ENCODE measurements at places on chromosomes 4 and X.

DNA sequence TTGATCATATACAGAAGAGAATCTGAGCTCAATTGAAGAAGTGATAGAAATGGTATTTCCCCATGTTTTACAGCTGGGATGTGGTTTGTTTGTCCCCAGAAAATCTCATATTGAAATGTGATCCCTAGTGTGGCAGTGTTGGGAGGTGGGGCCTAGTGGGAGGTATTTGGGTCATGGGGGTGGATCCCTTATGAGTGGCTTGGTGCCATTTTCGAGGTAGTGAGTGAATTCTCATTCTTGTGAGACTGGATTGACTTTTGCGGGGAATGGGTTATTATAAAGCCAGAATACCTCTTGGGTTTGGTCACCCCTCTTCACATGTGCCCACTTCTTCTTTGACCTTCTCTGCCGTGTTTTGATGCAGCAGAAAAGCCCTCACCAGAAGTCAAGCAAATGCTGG is 29.6 kb upstream of the PAGE1 start:
- DNase-seq: no peak

DNA sequence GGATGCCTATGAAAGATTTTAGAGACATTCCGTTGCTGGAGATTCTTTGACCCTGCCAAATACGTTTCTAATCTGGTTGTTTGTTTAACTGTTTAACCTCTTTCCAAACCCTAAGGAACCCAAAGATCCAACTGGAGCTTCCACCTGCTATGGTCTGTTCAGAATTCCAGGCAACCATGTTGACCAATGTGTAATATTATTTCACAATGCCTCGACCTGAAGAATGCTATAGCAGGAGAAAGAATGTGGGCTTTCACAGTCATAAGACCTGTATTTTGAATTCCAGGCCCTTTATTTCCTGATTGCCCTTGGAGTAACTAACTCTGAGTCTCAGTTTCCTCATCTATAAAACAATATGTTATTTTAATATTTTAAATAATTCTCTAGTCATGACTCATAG is 90.8 kb downstream of the COL25A1 start:
- no peak for DNase-seq

GRCh38 chrX:11532291-11533078 is 133.2 kb downstream of the ARHGAP6 start:
- DNase-seq: no peak

- no peak for DNase-seq
These were observed 108.6 kb downstream of the SMIM20 start for GRCh38 chr4:26022346-26023202.

DNA sequence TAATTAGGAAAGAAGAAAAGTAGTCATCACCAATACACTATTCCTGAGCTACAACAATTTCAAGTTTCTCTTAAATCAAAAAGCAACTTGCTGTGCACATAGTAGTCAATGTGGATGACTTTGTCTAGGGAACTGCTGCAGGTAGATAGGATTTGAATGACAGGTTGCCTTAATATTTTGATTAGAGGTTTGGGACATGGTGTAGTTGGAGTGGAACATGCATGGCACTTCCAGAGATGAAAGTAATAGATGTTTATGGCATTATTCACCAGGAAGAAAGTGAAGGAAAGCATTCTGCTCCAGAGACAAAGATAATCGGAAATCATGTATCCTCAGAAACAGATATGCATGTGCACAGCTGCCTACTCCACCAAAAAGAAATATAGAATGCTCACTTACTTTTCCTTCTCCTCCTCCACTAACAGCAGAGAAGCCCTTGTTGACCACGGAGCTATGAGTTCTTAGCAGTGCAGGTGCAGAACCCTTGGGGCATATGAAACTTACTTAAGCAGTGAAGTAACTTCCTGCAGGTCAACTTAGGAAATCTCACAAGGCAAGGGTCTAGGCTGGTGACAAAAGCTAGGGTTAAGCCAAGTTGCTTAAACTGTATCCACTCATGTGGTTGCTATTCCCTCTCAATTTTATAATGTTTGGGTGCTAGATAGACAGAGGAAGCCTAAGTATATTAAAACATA is 390.8 kb downstream of the HNRNPD start:
- no peak for DNase-seq
